Activated CD4-positive, alpha-beta T cell treated with anti-CD3 and anti-CD28 coated beads, Interleukin-2, Interleukin-4, amounts not matched to agents 100 ng/mL and 50 ng/mL, durations not matched to agents 16 hours and 8 hours (primary cell): ENCODE measurements at places on chromosomes 5 and 9.
A peak's percentile ranks its signal among the peaks of the same experiment; 100 is the strongest.

DNA sequence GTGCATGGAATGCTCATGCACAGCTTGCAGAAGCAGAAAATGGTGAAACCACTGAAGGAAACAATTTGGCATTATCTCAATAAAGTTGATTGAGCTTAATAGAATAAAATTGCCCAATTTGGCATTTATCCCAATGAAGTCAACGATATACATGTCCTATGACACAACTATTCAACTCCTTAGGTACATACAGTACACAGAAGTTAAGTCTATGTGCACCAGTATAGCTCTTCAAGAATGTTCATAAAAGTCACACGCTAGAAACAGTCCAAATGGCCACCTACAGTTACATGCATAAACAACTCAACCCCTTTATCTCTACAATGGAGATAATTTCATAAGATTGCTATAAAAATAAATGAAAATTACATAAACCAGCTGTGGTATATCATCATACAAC is 184.5 kb downstream of the DENND1A start:
- no peak for DNase-seq

DNA sequence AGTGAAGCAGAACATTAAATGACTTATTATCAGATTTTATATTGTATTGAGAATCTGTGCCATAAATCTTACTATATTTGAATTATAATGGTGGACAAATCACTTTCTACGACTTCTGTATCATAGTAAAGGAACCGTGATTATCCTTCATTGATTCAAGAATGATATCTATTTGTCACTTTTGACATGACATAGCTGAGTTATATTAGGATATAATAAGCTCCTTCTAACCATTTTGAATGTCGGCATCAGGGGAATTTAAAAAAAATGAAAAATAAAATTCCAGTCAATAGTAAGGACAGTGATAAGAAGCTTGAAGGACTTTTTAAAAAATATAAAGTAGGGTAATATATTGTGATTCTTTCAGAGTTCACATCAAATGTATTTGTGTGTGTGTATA is 338.9 kb upstream of the ACO1 start:
- no peak for DNase-seq

- DNase-seq, result no peak
Measured at GRCh38 chr9:8456344-8456743, 656.8 kb upstream of the DMAC1 start.

GRCh38 chr5:152953788-152954483 is 536.5 kb upstream of the GRIA1 start:
- DNase-seq, result no peak

DNA sequence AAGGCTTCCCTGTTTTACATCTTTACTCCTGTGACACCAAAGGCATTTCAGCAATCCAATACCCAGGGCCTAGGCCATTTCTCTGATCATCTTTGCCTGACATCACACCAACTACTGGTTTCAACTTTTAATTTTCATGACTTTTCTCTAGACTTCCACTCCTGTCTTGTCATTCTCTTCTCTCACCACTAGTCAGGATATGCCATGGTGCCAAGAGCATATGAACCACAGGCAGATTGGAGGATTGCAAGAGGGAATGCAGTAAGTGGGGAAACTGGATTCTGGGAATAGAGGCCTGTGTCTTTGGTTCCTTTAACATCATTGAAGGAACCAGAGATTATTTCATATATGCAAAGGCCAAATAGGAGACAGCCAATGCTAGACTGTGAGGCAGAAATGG is 69.3 kb downstream of the ANKRD31 start:
- no peak for DNase-seq

DNA sequence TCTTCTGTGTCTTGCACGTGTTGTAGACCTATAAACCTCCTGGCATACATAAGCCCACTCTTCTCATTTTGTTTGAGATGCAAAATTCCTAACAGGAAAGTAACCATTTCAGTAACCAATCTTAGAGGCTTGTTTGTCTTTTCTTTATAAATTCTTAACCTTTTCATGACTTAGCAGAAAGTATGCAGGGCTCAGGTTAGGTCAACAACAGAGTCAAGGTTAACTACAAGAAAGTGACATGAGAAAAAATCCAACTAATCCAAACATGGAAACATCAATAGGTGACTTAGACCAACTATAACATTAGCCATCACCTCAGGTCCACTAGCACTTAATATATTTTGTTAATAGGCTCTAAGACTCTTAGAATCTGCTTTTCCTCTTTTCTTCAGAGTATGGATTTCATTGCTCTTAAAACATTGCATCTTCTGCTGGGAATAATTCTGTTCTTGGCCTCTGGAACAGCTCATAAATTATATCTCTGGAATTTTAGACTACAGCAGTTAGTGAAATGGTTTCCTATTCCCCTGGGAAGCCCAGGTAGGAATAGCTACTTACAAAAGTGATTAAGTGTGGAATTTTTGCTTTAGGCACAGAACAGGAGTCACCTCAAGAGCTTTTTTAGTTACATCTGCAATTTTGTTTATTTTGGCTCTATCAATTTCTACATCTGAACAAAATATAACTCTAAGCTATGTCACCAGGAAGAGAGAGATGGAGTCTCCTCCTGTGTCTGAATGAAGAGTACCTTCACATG is 155.3 kb upstream of the ANKRD55 start:
- no peak for DNase-seq

GRCh38 chr5:141510850-141511601 is 22.1 kb downstream of the PCDHGC5 start:
- no peak for DNase-seq

DNA sequence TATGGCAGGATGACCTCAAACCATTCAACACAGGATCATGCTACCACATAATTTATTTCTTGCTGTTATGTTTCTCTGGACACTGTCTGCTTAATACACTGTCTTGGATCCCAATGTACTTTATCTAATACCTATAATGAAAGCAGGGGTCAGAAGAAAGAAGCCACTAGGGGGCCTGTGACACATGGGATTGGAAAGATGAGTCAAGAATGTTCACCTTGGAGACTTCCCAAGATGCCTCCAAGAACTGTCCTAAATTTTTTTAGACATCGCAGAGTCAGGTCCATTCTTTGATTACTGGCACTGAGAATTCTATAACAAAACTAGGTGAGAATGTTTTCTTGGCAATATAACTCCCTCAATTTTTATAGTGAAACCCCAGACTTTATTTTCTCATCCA is 305.8 kb upstream of the SMARCA2 start:
- peak; percentile 9 for DNase-seq

- no peak for DNase-seq
Measured at GRCh38 chr5:58018016-58018415, 441.9 kb downstream of the PLK2 start.
